ENCODE measurements at places on chromosomes 12 and 14. TPM values are rescaled to one million over a fixed set of nuclear protein-coding genes. Genes with fewer than 3 reads are reported as not detected.

GRCh38 chr12:42187799-42188198 is 43.1 kb upstream of the GXYLT1 start:
- H3K4me3 ChIP-seq: no peak overlapping the region
- no peak overlapping the region for H3K27ac ChIP-seq
- DNase-seq: no peak
- H3K4me1 ChIP-seq: peaks cover 6% of the 10 kb centered on the region
- H3K27me3 ChIP-seq: no peaks in the 10 kb centered on the region

DNA sequence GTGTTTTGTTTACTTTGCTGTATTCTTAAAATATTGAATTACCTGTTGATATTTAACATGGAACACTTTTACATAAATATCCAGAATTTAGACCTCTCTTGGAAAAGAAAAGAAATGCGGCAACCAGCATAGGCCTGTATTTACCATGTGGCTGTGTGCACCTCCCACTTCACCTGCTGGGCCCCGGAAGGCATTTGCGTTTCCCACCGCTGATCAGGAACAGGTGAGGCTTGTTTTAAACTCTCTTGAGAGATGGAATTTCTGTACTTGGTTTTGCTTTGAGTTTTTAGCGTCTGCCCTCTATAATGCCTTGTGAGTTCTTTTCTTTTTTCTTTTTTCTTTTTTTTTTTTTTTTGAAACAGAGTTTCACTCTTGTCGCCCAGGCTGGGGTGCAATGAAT is 124.2 kb downstream of the GLT1D1 start:
- H3K36me3 ChIP-seq: no peaks in the 10 kb centered on the region
- H3K27me3 ChIP-seq: peaks cover 8% of the 10 kb centered on the region
- H3K27ac ChIP-seq: no peak overlapping the region

DNA sequence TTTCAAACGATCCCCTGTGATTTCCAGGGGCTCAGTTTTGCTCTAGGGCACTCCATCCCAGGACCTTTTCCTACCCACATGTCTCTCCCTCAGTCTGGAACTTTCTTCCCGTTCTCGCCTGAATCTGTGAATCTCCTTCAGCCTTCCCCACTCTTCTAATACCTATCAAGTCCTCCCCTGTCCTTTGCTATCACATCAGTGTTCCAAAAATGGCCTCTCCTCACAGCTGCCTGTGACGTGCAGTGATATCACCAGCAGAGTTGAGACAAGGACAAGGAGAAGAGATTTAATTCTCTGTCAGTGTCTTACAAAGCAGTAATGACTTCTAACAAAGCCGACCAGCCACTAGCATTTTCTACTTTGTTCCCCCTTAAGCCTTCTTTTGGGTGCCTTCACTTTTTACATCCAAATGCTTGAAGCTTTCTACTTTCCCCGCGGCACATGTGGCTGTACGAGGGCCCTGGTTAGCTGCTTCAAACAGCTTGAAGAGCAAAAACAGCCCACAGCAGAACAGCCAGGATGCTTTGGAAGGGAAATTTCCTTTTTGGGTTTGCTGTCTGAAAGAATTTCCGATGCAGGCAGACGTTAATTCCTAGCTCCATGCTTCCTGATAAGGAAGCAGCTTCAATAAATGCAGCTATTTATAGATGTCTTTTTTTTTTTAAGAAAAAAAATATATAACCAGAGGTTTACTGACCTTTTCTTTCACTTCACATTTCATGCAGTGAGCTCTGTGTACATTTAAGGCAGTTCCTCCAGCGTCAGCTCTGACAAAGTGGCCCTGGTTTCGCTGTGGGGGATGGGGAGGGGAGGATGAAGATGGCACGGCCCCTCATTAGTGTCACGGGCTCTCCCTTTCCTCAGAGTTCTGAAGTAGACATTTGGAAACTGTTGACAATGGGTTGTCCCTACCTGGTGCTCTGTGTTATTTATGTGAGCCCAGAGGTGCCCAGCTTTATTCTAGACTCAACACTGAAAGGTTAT is 109.3 kb downstream of the ETV6 start:
- H3K27ac ChIP-seq: peak overlapping the region; percentile 60
- H3K27me3 ChIP-seq: no peaks in the 10 kb centered on the region
- H3K36me3 ChIP-seq: peaks cover 70% of the 10 kb centered on the region
- no peak overlapping the region for H3K4me3 ChIP-seq
- no peak for DNase-seq

The NUAK1 gene
- total RNA-seq: 0.02 TPM

DNA sequence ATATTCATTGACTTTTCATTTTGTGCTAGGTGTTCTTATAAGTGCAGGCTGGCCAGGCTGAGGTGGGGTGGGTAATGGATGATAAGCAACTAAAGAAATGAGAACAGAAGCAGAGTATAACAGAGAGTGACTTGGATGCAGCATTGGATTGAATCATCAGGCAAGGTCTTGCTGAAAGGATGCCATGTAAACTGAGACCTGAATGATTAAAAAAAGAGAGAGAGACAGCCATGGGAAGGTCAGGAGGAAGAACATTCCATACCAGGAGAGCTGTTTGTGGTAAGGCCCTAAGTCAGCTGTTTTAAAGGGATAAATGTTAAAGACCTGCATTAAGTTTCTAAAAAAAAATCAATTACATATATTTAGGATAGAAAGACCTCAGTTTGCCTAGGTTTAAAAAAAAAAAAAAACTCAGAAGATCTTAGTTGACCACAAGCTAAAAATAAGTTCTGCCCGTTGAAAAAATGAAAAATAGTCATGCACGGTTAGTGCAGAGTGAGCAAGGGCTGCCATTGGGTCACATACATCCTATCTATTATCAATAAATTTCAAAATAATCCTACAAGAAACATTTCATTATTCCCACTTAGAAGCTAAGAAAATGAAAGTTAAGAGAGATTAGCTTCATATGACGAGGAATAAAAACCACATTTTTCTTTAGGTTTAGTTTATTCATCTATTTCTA is 37.2 kb downstream of the IFNG start:
- H3K4me3 ChIP-seq: no peak overlapping the region
- no peaks in the 10 kb centered on the region for H3K27me3 ChIP-seq
- H3K4me1 ChIP-seq: peaks cover 18% of the 10 kb centered on the region
- peak; percentile 51 for DNase-seq
- H3K27ac ChIP-seq: no peak overlapping the region

DNA sequence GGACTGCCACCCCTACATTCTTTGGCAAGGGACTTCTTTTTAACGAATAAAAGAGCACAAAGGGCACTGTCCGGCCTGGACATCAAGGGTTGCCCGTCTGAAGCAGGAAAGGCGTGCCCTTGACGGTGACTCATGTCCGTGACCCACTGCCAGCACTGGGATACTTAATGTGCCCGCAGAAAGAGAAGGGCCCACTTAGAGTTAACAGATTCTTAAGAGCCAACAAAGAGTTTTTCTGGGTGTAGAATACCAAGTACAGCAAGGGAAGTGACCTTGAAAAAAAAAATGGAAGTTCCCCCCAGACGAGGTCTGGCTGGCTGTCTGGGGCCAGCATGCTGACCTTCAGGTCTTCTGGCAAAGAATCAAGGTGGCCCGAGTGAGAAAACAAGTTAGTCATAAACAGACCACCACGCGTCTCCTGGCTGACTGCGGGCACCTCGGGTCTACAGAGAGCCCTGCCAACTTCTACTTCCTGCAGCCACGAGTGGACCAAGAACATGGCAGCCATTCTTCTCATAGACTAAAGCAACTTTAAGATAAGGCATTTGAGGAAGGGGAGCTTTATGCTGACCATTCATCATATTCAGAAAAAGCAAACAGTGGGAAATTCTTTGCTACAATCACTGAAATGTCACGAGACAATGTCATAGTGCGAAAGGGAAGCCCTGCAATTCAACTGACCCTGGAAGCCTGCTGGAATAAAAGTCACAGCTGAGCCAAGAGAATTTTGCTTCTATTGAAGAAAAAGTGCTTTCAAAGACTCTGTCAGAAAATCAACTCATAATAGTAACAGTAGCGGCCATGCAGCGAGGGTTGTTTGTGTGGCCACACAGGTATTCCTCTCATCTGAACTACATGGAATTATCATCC is 10.5 kb upstream of the SELPLG start:
- peaks cover 9% of the 10 kb centered on the region for H3K36me3 ChIP-seq
- no peak for DNase-seq
- H3K4me3 ChIP-seq: no peak overlapping the region
- no peak overlapping the region for H3K27ac ChIP-seq
- H3K27me3 ChIP-seq: no peaks in the 10 kb centered on the region

DNA sequence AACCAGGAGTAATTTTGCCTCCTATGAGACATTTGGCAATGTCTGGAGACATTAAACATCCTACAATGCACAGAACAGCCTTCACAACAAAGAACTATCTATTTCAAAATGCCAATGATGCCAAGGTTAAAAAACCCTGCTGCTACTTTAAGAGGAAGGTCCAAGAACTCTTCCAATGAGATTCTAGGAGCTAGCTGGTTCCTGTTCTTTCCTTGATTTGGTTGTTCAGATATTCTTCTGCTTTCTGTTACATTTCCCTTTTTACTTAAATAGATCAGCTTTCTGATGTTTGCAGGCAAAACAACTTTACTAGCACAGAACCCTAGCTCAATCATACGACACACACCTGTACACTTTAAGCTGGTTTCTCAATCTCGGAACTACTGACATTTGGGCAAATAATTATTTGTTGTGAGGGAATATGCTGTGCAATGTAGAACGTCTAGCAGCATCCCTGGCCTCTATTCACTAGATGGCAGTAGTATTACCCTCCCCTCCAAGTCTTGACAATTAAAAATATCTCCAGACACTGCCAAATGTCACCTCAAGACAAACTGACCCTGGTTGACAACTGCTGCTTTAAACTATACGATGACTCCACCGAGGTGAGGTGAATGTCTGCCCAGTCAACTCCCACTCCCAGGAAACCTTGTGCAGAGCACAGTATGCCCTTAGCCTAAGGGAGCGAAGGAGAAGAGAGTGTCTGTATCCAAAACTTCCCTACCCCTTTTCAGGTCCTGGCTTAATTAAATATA is 4.4 kb downstream of the BLTP3B start:
- peak overlapping the region; percentile 50 for H3K4me3 ChIP-seq
- DNase-seq: peak; percentile 70
- peaks cover 36% of the 10 kb centered on the region for H3K36me3 ChIP-seq
- peaks cover 55% of the 10 kb centered on the region for H3K4me1 ChIP-seq
- no peaks in the 10 kb centered on the region for H3K27me3 ChIP-seq
- H3K27ac ChIP-seq: no peak overlapping the region

- peaks cover 34% of the 10 kb centered on the region for H3K4me1 ChIP-seq
- no peak for DNase-seq
- H3K36me3 ChIP-seq: peaks cover 31% of the 10 kb centered on the region
- H3K27ac ChIP-seq: peak overlapping the region; percentile 94
Measured at GRCh38 chr12:45731190-45731775, 1.8 kb downstream of the ARID2 start.

The PTGDR gene
- 0.33 TPM for total RNA-seq

The LRRK2 gene
- total RNA-seq: not detected

GRCh38 chr12:95343461-95344230 is 126.0 kb downstream of the VEZT start:
- no peaks in the 10 kb centered on the region for H3K27me3 ChIP-seq
- H3K36me3 ChIP-seq: no peaks in the 10 kb centered on the region
- DNase-seq: no peak

GRCh38 chr14:43369710-43370564 is 1137.1 kb downstream of the FSCB start:
- H3K4me1 ChIP-seq: no peaks in the 10 kb centered on the region
- no peak overlapping the region for H3K4me3 ChIP-seq
- no peaks in the 10 kb centered on the region for H3K36me3 ChIP-seq
- H3K27me3 ChIP-seq: no peaks in the 10 kb centered on the region
- H3K27ac ChIP-seq: no peak overlapping the region

The PRB2 gene
- not detected for total RNA-seq

DNA sequence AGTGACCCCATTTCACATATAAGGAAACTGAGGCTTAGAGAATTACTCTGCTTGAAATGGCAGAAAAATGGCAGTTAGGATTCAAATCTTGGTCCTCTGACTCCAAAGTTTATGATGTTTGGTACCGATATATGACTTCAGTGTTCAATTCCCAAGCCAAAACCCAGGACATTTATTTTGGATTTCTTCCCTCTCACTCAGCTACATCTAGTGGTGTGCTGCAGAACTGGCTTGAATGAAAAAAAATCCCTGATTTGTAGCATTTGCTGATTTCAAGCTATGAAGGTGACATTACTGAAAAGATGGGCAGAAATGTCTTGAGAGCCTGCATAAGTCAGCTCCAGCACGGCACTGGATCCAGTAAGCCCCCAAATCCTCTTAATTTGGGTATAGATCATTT is 106.4 kb downstream of the EFCAB11 start:
- H3K36me3 ChIP-seq: no peaks in the 10 kb centered on the region
- H3K4me3 ChIP-seq: no peak overlapping the region
- no peak overlapping the region for H3K27ac ChIP-seq
- DNase-seq: no peak

The LAG3 gene
- 269 TPM for total RNA-seq

The CLEC1B gene
- total RNA-seq: not detected

All from activated CD4-positive, alpha-beta T cell treated with anti-CD3 and anti-CD28 coated beads, Interleukin-2, amount 10 ng/mL, durations not matched to agents 24 days and 14 days (primary cell).